ENCODE measurements at places on chromosomes 4 and X.

GRCh38 chr4:128068918-128069317 lies 7.8 kb downstream of the LARP1B start:
- no peak for DNase-seq

DNA sequence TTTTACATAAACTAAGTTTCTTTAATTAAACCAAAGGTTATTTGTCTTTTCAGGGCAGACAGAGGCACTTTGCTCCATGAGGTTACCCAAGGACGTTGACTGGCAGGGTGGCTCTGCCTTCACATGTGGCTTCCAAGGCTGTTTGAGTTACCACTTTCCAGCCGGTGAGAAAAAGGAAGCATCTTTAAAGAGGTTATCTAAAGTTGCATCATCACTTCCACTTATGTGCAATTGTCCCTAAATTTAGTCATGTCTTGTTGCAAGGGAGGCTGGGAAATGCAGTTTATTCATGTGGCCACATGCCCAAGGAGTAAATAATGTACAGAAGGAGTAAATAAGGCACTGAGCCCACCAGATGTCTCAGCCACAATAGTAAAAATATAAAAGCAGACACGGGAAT lies 29.0 kb upstream of the RAP1GDS1 start:
- no peak for DNase-seq

GRCh38 chr4:177480795-177481194 lies 38.6 kb upstream of the AGA start:
- no peak for DNase-seq

DNA sequence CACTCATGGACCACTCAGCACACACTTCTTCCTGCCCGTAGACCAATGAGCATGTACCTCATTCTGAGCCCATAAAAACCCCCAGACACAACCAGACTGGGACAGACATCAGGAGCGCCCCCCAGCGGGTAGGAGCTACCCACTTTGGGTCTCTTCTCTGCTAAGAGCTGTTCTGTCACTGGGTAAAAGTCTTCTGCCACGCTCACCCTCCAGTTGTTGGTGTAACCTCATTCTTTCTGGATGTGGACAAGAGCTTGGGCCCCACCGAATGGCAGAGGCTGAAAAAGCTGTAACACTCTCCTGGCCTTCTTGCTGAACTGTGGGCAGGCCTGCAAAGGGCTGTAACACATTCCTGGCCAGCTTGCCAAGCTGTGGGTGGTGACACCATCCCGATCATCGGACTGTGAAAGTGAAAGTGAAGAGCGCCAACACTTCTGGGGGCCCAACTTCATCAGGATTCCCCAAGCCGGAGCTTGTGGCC lies 137.6 kb downstream of the TECRL start:
- DNase-seq: no peak

DNA sequence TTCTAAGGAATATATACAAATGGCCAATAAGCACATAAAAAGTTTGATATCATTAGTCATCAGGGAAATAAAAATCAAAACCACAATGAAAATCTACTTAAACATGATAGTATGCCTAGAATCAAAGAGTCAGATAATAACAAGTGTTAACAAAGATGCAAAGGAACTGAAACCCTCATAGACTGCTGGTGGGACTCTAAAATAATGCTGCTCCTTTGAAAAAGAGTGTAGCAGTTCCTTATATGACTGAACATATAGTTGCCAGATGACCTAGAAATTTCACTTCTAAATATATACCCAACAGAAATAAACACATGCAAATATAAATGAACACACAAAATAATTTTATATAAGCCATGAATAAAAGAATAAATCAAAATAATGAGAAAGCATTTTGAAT lies 205.1 kb upstream of the CTSO start:
- DNase-seq: no peak

GRCh38 chrX:68681443-68681941 lies 34.0 kb downstream of the STARD8 start:
- no peak for DNase-seq

- no peak for DNase-seq
Measured at GRCh38 chr4:34148322-34148908, 2095.9 kb downstream of the ARAP2 start.

- DNase-seq: no peak
Measured at GRCh38 chrX:39140581-39140980, 339.3 kb downstream of the MID1IP1 start.

DNA sequence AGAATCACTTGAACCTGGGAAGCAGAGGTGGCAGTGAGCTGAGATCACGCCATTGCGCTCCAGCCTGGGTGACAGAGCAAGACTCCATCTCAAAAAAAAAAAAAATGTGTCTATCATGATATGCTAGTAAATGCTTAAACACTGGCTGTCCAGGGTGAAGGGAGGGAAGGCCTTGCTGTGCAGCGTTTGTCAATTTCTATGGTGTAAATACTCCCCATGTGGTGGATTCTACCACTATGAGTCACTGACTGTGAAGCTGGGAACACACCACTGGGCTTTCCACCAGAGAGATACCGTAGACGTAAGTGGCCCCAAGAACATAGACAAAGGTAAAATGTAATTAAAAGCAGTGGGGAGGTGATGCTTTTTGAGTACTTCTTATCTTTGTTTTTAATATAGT lies 51.3 kb upstream of the LEF1 start:
- no peak for DNase-seq

- DNase-seq: no peak
Measured at GRCh38 chrX:103215425-103215991, 600 bp downstream of the BEX4 start.

DNA sequence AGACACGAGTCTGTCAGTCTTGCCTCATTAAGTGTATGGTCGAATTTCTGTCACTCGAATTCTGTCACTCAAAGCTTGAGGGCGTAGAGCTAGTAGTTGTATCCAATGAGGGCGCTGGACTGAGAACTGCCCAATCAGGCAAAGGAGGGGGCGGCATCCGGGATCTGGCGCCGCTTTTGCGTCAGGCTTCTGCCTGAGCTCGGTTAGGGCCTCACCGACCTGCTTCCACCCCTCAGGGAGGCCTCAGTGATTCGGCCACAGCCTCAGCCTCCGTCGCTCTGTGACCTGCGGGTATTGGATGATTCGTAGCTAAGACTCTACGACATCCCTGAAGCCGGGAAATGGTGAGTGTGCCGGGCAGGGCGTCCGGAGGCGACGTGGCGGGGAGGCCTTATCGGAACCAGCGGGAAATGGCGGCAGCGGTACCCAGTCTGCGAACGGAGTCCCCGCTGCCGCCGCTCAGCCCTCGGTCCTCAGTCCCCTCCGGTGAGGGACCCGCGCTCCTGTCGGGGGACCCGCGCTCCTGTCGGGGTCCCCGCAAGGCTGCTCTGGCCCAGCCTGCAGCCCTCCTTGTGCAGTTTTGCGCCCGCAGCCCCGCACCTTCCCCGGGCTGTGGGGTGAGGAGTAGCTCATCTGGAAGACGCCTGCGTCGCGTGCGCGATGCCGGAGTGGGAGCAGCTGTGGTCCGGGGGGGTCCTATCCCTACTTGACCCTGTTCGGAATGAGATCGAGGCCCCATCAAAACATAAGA lies 88.3 kb downstream of the ZNF718 start:
- DNase-seq: no peak

DNA sequence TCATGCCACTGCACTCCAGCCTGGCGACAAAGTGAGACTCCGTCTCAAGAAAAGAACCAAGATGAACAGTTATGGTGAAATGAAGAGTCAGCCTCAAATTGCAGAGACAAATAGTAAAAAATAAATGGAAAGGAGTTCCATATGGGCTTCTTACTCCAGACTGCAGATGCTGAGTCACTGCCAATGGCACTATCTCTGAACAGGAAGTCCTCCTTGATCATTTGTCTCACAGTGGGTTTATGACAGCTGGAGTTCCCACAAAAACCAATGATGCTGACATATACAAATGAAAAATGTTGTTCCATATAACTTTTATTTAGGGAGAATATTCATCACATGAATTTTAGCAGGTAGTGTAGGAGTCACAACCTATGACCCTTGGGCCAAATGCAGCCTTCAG lies 631.6 kb downstream of the PCDH18 start:
- DNase-seq: no peak

GRCh38 chr4:183213996-183214395 lies 106.1 kb downstream of the CLDN22 start:
- DNase-seq: no peak

DNA sequence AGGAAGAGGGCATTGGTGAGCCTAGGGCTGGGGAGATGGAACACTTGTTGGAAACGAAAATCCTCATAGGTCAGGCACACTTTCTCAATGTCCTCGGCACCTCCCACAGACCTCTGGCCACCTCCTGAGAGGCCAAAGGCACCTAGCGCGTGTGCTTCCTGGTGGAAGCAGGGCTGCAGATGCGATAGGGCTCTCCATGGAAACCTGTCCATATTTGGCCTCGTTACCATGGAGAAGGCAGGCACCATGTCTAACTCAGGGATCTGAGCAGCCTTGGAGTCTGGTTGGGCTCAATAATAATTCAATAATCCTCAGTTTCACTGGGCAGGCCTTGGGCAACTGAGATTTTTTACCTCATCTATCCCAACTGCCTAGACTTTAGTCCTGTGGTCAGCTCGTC lies 58.3 kb downstream of the RAI2 start:
- no peak for DNase-seq

- DNase-seq: no peak
Measured at GRCh38 chr4:41069257-41069656, 145.1 kb downstream of the APBB2 start.

- DNase-seq: no peak
Measured at GRCh38 chrX:13164611-13165010, 120.2 kb upstream of the FAM9C start.

DNA sequence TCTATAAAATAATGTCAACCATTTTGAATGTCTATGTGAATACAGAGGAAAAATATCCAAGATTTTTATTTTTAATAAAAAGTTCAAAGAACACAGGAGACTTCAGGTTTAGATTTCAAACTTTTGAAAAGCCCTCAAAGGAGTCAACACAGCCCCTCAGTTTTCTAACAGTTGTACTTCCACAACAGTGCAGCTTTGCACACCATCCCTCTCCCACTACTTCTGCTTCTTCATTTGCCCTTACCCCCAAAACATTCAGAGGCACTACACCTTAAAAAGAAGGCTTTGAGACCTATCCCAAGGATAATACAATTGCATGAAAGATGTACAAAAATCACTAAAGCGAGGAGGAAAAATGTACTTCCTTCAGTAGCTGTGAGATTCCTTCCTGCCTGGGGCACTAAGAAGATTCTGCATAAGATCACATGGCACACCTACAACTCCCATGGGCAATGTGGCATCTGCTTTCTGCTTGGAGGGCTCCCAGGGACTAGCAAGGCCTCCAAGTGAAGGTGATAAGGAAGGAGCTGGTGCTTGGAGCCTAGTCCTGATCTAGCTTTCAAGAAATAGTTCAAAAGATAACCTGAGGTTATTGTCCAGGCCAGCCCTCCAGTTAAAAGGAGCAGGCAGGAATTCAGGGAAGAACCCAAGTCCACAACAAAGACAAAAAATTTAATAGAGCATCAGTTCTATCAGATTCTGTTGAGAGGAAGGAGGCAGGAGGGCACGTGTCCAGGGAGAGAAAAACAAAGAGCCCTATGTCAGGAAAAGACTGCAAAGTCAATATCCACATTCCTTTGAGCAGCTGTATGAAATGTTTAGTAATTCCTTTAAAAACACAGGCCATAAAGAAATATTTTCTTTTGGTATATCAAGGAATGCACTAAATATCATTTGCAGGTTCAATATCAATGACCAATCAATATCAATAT lies 19.1 kb downstream of the ARAP2 start:
- no peak for DNase-seq

GRCh38 chrX:153401133-153401764 lies at the start of gene PNMA6E:
PNMA6E (minus strand) TSS chrX:153401350; CDS start chrX:153398849, 2,501 bp downstream.
- DNase-seq: no peak

DNA sequence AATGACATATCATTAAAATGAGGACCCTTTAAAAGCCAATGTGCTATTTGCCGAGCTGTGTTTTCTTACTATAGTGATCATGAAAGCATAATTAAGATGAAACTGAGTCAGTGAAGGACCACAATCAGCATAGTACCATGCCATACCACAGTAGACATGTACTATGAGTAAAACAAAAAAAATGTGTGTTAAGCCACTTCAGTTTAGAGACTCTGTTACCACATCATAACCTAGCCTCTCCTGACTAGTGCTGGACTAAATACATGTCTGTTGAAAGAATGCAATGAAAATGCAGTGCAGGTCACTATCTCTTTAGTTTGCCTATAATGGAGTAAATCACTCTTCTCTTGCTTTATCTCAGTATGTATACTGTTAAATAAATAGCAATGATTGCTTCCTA lies 12.3 kb upstream of the DDX53 start:
- DNase-seq: no peak

- DNase-seq: no peak
Measured at GRCh38 chrX:139518475-139518874, 12.1 kb upstream of the F9 start.

DNA sequence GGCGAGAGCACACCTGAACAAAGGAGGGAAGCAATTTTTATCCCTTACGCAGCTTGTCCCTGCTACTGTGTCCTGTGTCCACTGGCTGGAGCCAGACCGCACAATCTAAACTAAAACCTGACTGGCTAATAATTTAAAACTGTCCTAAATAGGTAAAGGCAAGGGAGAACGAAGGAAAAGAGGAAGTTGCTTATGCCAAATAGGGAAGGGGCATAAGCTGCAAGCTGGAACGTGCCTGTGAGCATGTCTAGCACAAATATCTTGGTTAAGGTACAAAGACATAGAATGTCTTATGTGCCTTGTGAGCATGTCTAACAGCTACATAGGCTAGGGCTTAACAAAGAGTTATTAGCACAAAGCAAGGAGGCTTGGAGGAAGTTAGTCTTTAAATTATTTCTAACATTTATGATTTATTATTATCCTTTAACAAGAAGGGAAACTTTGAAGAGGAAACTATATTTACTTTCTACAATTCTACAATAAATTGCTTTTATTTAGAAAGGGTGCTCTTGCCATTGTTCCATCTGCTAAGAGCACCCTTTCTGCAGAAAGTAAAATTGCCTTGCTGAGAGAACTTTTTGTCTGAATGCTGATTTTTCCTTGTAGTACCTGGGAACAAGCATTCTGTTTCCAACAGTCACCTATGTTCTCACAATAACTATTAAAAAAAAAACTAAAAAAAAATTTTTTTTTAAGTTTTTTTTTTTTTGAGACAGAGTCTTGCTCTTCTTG lies 80.6 kb upstream of the CBR4 start:
- no peak for DNase-seq

DNA sequence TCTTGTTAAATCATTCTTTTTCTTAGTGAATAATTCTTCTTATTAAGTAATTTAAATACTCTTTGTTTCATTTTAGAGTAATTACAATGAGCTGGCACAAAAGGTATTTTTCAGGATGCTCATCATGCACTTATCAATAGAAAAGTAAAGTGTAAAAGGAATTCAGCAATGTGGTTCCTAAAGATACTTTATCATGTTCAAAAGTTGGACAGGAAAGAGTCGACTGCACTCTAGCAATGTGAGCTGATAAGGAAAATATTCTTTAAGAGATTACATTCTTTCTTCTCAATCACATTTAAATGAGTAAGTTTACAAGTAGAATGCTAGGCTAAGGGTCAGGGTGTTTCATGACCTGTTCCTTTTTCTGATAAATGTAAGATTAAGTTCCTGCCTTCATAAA lies 609.5 kb upstream of the FAM241A start:
- no peak for DNase-seq

DNA sequence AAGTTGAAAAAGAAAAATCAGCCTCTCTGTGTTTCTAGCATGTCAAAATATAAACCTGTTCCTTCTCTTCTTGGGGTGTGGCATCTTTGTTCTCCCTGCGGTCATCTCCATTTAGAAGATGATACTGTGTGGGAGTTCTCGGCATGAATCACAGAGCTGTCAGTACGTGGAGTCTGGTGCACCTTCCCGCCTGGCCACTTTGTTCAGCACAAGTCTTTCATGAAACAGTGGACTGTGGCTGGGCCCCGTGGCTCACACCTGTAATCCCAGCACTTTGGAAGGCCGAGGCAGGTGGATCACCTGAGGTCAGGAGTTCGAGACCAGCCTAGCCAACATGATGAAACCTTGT lies 166.5 kb downstream of the MAML3 start:
- DNase-seq: no peak

Data from activated naive CD8-positive, alpha-beta T cell treated with anti-CD3 and anti-CD28 coated beads, Interleukin-2, amount 10 ng/mL, durations not matched to agents 7 days and 5 days (primary cell).